ENCODE measurements at places on chromosomes 16 and 17.
A peak's percentile ranks its signal among the peaks of the same experiment; 100 is the strongest.

GRCh38 chr16:52529226-52529625 is 17.7 kb downstream of the TOX3 start:
- no peak for DNase-seq

GRCh38 chr17:58382108-58382871 is 30.3 kb upstream of the SUPT4H1 start:
- no peak for DNase-seq

- no peak for DNase-seq
These were observed 14.0 kb downstream of the HS3ST3A1 start for GRCh38 chr17:13587487-13588338.

DNA sequence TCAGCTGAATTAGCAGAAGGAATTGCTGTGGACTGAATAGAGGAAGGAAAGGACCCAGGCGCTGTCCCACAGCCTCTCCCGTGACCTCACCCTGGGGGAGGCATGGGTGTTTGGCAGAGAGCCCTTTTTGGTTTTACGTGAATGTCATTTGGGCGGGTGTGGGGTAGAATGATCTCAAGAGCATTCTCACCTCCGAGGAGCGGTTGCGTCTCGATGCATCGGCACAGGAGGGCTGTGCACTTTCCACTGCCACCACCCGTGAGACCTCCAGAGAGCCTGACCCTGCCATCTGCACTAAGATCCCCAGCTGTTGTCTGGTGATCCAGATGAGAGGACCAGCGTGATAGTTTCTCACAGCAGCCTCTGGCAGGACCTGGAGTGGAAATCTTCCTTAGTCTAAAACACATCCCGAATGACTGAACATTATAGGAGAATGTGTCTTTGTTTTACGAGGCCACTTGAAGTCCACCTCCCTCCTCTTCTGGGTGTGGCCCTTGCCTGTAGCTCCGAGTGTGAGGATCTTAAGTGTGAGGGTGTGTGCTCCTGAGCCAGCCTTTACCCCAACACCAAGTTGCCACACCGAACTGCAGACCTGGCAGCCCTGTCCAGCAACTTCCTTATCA is 29.3 kb downstream of the FOXK2 start:
- no peak for DNase-seq

- no peak for DNase-seq
These were observed 110.6 kb downstream of the ABCC1 start for GRCh38 chr16:16059895-16060590.

DNA sequence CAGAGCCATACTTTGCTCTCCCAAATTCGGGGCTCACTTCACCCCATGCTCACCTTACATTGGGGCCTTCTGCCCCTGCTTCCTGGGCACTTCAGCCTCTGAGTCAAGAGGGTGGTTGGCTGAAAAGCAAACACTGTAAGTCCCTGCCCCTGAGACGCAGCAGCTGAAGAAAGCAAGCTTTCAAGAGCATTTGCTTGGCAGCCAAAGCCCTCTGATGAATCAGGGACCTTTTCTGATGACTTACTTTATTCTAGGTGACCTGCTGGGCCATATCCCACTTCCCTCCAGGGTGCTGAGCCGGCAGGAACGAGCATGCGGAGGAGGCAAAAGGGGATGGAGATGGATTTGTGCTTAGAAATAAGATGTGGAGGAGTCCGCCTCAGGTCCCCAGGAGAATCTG is 147.0 kb upstream of the TNRC6C start:
- no peak for DNase-seq

GRCh38 chr17:15744885-15745284 is 12.8 kb downstream of the TBC1D26 start:
- no peak for DNase-seq

- DNase-seq, result no peak
These were observed 10.8 kb downstream of the PRSS54 start for GRCh38 chr16:58284031-58284430.

DNA sequence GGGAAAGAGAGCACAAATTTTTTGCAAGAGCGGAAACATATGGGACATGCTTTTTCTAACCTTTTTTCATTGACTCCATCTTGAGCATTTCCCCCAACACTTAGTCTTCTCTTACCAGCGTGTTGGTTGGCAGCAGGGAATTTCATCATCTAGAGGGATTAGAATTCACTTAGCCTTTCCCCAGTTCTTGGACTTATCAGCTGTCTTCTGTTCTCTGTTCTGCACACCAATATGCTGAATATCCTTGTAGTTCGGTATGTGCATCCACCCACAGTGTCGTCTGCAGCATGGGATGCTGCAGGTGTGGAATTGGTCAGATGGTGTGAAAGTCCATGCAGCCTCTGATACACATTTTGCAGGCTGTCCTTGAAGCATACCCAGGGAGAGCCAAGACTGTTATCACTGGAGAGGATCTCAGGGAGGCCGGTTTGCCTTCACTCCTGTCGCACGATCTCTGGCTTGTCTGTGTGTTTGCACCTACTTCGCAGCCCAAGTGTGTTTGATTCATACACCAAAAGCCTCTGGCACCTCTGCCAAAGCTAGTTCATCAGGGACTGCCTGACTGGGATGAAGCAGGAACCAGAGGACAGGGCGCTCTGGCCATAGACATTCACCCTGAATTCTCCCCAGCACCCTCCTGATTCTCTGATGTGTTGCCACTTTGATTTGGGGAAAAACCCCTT is 93.3 kb downstream of the SOCS1 start:
- no peak for DNase-seq

GRCh38 chr16:88974080-88974915 is 2.7 kb downstream of the CBFA2T3 start:
- no peak for DNase-seq

DNA sequence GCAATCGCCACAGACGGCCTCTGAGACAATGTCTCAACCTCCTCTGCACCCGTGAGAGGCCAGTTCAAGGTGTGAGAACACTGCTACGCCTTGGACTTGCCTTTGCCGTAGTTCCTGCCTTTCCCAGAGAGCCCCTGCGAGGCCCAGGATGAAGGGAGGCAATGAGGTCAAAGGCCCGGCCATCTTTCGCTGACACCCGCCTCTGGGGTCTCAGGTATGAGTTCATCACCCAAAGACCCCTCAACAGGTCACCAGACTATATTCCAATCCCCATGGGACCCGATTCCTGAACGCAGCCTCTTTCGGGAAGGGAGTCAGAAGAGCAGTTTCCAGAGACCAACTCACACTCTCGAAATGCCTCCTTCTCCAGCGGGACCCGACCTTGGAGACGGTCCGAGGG is 573.5 kb downstream of the KCNJ18 start:
- no peak for DNase-seq

DNA sequence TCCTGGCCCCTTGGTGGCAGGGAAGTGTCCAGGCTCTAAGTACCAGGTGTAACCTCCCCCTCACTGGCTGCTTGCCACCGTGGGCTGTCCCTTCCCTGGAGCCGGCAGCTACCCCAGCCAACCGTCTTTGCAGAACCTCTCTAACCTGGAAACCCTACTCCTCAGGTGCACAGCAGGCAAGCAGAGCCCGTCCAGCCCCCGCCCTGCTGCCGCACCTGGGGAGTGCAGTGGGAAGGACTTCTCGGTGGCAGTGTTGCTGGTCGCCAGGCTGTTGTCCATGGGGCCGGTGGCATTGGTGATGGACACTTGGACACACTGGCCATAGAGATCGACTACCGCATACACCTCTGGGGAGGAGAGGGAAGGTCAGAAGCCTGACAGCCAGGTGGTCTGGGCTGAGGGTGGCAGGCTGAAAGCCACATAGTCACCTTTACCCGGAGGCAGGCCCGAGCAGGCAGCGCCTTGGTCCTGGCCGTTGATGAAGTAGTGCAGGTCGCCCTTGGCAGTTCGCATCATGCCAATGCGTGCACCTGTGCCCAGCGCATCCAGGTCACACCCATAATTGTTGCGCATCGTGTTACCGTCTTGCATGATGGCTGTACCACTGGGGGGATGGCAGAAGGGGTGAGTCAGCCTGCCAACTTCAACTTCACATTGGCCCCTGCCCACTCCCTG is 6.5 kb downstream of the NEURL4 start:
- no peak for DNase-seq

DNA sequence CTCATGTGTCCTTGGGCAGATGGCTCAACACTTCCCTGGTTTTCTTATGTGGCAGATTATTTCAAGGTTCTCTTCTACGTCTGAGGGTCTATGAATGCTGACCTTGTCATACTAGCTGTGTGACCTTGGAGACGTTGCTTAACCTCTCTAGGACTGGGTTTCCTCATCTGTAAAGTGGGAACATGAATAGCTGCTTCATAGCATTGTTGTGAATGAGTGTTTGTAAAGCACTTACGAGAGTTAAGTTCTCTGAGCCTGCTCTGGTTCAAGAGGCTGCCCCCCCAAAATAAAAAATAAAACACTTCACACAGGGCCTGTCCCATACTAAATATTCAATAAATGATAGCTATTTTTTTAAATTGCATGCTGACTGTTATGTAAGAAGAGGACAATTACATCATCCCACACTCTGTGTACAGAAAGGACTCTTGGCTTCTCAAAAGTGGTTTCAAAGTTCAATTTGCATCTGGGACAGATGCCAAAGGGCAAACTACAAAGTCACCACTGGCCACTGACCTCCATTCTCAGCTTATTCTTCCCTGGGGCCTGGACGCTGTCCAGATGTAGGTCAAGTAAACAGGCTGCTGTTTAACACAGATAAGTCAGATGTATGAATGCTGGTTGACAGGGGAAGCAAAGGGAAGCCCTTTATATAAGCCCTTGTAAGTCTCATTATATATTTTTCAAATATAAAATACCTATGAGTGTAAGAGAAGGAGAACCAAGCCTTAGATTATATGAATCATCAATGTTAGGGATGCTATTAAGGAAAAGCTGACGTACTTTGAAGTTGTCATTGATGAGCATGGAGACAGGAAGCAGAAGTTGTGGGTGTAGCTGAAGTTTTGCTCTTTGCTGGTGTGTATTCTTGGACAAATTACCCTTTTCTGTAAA is 15.4 kb upstream of the NDEL1 start:
- DNase-seq, result peak; percentile 18

GRCh38 chr17:77326636-77327035 is 185.9 kb downstream of the SEC14L1 start:
- no peak for DNase-seq

DNA sequence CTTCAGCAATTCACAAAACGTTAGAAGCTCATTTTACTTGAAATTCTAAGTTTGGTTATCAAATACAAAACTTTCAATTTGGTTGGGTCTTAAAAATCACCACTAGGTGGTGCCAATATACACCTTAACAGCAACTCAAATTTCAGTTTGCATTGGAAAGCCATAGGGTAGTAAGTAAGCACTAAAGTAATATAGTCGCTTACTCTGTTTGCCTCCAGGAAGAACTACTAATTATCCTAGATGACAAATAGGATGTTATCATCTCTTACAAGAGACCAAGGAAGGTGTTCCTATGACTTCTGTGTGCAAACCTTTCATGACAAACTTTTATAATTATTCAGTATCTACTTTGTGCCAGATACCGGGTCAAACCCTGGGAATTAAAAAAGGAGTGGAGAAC is 93.3 kb downstream of the MYO1D start:
- peak; percentile 1 for DNase-seq

DNA sequence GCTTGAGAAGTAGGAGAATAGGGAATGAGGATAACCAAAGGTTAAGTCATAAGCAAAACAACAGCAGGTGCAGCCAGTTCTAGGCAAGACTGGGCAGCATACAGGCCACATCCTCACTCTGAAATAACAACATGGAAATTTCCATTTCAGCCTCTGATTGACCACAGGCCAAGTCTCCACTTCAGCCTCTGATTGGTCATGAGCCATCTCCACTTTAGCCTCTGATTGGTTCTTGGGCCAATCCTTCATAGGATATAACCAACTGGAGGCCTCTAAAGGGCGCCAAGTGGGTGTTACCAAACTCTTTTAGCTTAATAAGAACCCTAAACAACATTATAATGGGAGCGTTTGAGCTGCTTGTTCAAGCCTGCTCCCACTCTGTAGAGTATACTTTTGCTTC is 512.0 kb downstream of the NPIPA7 start:
- no peak for DNase-seq

- DNase-seq, result no peak
These were observed 496.0 kb downstream of the MAF start for GRCh38 chr16:79104567-79104966.

DNA sequence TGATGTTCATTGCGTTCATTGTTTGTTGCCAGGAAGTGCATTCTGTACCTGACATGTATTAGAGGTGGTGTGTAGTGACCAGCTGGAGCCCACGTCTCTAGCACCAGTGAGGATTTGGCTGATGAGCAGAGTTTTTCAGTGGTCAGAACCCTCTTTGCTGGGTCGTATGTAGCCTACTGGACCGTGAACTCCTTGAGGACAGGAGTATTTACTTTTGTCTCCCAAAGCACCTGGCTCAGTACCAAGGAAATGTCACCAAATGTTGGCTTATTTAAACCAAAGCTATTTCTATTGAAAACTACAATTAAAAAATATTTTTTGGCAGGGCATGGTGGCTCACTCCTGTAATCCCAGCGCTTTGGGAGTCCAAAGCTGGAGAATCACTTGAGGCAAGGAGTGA is 262.7 kb downstream of the SNX29 start:
- DNase-seq, result no peak

- DNase-seq, result no peak
These were observed 4.6 kb downstream of the TGFB1I1 start for GRCh38 chr16:31476303-31477219.

GRCh38 chr17:1202291-1202690 is 22.5 kb upstream of the ABR start:
- DNase-seq, result no peak

- no peak for DNase-seq
These were observed 216.1 kb downstream of the ABCC12 start for GRCh38 chr16:47939680-47940079.

DNA sequence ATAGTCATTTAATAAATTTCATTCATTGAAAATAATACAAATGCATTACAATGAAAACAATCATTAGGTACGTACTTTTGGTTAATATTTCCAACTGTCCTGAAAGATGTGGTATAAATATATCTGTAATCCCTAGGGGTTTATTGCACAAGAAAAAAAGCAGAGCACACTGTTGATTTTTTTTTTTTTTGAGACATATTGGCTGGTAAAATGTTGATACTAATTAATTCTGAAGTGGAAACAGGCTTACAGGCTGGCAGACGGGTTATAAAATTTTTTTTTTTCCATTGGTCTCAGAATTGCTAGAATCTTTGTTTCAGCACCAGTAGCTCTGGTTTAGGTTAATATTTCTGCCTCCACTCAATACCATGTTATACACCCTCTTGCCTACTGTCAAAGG is 193.6 kb downstream of the MAP2K6 start:
- no peak for DNase-seq

DNA sequence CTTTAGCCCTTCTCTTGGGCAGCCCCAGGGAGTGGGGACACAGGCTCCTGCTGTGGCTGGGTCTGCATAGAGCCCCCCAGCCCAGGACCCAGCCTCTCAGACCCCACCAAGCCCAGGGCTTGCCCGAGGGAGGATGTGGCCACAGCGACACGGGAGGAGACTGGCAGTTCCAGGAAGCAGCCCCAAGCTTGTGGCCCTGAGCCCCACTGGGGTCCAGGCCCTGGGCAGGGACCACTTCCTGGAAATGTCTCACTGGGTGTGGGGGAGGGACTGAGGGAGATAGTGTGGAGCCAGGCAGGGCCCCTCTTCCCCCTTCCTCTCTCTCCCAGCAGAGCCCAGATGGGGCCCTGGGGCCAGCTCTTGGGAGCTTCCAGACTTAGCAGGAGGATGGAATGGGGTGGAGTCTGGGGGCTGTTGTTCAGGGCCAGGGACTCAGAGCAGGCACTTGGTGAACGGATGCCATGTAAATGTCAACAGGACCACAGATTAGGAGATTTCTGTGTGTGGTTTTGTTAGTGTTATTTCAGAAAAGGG is 35.3 kb downstream of the ADGRG5 start:
- DNase-seq, result no peak

Data from H54 (cell line).